ENCODE measurements at places on chromosomes 12 and 14.
A peak's percentile ranks its signal among the peaks of the same experiment; 100 is the strongest.

DNA sequence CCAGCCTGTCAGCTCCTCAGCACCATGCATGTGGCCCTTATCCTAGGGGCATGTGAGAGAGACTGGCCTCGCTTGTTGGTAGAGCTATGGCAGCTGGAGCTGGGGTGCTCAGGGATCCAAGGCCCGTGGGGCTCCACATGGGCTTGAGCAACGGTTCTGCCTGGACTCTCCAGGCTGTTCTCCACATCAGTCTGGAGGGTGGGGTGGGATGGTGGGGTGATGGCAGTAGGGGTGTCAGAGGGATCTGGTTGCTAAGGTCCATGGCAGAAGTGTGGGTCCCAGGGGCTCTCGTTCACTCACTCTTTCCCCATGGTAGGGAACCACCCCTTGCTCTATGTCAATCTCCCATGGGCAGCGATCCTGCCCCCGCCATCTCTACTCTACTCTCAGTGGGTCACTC lies 622.6 kb downstream of the LRFN5 start:
- no peak for DNase-seq

DNA sequence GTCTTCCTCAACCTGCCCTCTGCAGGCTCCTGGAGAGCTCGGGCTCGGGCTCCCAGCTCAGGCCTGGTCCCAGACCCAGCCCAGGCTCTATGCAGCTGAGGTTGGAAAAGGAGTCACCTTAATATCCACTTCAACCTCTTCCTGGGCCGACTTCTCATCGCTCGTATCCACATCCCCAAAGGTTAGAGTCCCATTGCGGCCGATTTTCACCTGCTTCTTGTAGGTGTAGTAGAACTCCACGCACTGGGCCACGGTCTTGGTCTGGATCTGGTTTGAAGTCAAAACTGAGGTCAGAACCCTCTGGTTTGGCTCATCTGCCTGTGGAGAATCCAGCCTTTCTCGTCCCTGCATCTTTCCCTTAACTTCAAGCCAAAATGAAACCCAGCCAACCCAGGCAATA lies 8.4 kb upstream of the PNMA1 start:
- no peak for DNase-seq

DNA sequence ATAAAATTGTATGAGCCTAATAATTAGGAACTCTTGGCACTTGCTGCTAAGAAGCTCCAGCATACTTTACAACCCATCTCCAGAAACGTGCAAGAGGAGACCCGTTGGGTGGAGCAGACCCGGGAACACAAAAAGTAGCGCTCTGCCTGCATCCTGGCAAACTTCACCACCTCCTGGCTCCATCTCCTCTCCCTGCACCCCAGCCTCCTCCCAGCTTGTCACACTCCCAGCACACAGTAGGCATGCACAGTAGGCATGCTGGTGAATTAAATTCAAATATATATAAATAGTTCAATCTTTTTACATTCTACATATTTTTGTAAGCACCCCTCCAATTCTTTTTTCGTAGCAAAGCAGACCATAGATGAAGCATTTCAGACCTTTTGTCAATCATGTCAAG lies 1.2 kb downstream of the VSIG10 start:
- peak; percentile 8 for DNase-seq

GRCh38 chr12:6766651-6767349 lies 637 bp downstream of the PTMS start:
- DNase-seq, result peak; percentile 89

DNA sequence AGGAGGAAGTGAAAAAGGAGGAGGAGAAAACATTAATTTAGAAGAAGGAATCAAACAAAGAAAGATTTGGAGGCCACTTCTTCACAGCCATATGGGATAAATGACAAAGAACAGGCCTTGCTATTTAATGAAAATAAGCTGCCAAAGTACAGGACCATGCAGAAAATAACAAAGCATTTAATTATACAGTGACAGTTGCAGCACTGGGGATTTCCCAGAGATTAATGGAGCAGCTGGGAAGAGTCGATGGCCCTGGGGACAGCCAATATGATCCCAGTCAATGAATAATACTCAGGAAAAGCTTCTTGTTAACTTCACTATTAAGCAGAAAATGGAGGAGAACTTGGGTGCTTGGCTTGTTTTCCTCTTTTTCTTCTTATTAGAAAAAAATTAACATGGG lies 34.6 kb downstream of the RERG start:
- peak; percentile 47 for DNase-seq

- no peak for DNase-seq
Measured at GRCh38 chr12:106048676-106049075, 90.1 kb downstream of the NUAK1 start.

DNA sequence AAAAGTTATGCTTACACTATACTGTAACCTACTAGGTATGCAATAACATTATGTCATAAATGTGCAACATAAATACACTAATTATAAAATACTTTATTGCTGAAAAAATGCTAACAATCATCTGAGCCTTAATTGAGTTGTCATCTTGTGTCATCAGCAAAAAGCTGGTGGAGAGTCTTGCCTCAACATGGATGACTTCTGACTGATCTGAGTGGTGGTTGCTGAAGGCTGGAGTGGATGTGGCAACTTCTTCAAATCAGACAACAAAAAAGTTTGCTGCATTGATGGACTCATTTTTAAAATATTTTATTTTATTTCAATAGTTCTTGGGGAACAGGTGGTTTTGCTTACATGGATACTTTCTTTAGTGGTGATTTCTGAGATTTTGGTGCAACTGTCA lies 93.9 kb upstream of the AMN1 start:
- DNase-seq, result no peak
